Spleen (tissue), 13 donors: ENCODE measurements at places on chromosomes 13 and 19. TPM values are rescaled to one million over a fixed set of nuclear protein-coding genes. Genes with fewer than 3 reads are reported as not detected.

GRCh38 chr13:25218019-25218418 lies 45.9 kb upstream of the AMER2 start:
- no peak for DNase-seq

GRCh38 chr13:30818323-30818960 lies 83.1 kb downstream of the ALOX5AP start:
- DNase-seq, result no peak

- DNase-seq, result peak; percentile 89
These were observed at the start of gene CNOT3 for GRCh38 chr19:54137699-54138488. Gene CNOT3, plus strand, starts transcription at chr19:54137762. Its CDS starts 5,217 bp downstream, at chr19:54142979.

GRCh38 chr13:93304868-93305613 lies 78.4 kb downstream of the GPC6 start:
- no peak for DNase-seq

- DNase-seq, result no peak
These were observed 5.9 kb downstream of the CEACAM19 start for GRCh38 chr19:44677019-44677811.

GRCh38 chr13:24863748-24864540 lies 100.0 kb downstream of the RNF17 start:
- no peak for DNase-seq

- peak; percentile 73 for DNase-seq
These were observed 56.9 kb downstream of the MLLT1 start for GRCh38 chr19:6222884-6223283.

GRCh38 chr13:73338389-73338788 lies 279.6 kb downstream of the KLF5 start:
- no peak for DNase-seq

GRCh38 chr13:71828117-71828516 lies 38.9 kb downstream of the DACH1 start:
- no peak for DNase-seq

DNA sequence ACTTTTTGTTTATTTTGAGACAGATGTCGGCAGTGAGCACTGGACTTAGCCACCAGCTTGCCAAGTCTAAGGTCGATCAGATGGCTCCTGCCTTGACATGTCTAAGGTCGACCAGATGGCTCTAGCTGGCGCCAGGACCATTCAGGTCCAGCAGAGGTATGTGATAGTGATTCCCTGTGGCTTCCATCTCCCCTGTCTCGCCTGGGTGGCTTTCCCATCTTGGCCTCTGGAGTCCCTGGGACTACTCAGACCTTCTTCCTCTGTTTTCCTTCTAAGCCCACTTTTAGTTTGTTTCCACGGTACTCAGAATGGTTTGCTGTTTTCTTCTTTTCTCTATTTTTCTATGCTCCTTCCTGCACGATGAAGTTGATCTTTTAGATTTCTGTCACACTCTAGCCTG lies 1435.7 kb downstream of the UQCRFS1 start:
- no peak for DNase-seq

DNA sequence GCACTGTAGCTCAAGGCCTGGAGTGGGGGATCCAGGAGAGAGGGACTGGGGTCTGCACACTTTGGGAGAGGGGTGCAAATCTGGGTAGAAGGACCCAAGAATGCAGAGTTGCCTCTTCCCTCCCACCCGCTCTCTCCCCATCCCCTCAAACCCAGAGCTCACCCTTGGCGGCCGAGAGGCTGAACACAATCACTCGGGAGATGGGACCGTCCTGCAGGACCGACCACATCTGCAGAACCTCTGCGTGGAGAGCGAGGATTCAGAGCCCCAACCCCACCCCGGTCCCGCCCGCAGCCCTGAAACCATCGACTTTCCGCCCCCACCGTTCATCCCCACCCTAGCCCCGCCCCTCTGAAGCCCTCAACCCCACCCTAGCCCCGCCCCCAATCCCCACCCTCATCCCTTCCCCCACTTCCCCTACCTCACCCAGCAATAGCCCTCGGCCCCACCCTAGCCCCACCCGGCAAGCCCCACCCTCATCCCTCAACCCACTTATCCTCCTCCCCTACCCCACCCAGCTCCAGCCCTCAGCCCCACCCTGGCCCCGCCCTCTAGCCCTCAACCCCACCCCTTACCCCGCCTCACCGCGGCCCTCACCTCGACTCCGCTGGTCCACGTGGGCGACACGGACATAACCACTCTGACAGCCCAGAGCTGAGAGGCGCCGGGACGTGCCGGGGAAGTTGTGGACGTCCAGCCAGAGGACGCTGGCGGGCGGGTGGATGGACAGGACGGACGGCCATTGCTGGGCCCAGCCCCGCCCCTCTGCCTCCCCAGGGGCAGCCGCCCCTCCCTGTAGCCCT lies 4.1 kb downstream of the KPTN start:
- DNase-seq, result no peak

GRCh38 chr19:858284-858683 lies 1.2 kb upstream of the CFD start:
- no peak for DNase-seq

- no peak for DNase-seq
These were observed 12.1 kb upstream of the DACH1 start for GRCh38 chr13:71879129-71879535.

DNA sequence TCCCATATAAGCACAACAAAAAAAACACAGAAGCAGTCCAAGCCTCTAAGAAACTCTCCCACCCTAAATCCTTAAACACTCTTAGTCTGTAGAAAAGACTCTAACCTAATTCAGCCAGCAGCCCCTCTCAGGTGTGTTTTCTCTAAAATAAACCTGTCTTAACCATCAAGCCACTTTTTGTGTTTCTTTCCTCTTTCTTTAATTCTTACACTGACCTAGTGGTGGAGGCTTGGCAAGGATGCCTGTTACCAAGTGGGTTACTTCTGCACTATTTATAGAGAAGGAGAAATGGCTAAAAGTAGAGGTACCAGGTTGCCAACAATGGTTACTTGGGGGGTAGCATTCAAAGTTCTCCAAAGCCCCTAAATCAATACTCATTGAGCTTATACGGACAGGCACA lies 43.7 kb downstream of the ZNF333 start:
- no peak for DNase-seq

- peak; percentile 84 for DNase-seq
These were observed 665 bp downstream of the ZNF347 start for GRCh38 chr19:53158119-53158656.

GRCh38 chr13:33178209-33178840 lies 107.2 kb downstream of the STARD13 start:
- DNase-seq, result no peak

DNA sequence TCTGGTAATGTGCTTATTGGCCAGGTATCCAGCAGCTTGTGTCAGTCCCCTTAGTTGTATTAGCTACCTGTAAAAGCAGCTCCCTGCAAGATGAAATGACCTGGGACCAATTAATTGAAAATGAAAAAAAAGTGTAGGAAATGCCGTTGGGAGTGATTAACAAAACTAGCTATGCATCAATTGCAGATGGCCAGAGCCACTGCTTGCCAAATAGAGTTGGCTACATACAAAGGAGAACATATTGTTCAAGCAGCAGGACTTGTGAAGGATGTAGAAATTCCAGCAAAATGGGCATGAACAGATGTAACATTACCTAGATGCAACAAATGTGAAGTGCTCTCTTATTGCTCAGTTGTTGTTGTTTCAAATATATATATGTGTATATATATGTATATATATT lies 300.5 kb downstream of the PCDH17 start:
- DNase-seq, result no peak

GRCh38 chr19:1863328-1863637 lies at the start of gene KLF16:
Gene KLF16, minus strand, starts transcription at chr19:1863579. Its CDS starts 82 bp downstream, at chr19:1863497.
- DNase-seq, result no peak

GRCh38 chr19:18229474-18229873 lies 3.2 kb upstream of the PDE4C start:
- no peak for DNase-seq

- no peak for DNase-seq
These were observed 5.5 kb upstream of the METTL21C start for GRCh38 chr13:102700088-102701031.

GRCh38 chr13:30580852-30581502 lies 36.7 kb upstream of the USPL1 start:
- no peak for DNase-seq

GRCh38 chr13:51325837-51326236 lies 13.7 kb upstream of the SERPINE3 start:
- no peak for DNase-seq

GRCh38 chr19:35436477-35437405 lies 11.3 kb upstream of the FFAR2 start:
- DNase-seq, result no peak

- DNase-seq, result no peak
These were observed 84.7 kb upstream of the PCDH8 start for GRCh38 chr13:52933099-52933498.

DNA sequence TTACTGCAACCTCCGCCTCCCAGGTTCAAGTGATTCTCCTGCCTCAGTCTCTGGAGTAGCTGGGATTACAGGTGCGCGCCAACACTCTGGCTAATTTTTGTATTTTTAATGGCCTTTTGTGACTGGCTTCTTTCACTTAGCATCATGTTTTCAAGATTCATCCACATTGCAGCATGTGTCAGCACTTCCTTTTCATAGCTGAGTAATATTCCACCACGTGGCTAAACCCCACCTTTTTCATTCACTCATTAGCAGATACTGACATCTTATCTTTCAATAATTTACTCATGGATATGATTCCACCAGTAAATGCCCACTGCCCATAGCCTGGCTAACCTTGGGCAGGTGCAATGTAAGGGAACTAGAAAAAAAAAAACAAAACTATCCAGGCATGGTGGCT lies 6.9 kb downstream of the C5AR1 start:
- no peak for DNase-seq

DNA sequence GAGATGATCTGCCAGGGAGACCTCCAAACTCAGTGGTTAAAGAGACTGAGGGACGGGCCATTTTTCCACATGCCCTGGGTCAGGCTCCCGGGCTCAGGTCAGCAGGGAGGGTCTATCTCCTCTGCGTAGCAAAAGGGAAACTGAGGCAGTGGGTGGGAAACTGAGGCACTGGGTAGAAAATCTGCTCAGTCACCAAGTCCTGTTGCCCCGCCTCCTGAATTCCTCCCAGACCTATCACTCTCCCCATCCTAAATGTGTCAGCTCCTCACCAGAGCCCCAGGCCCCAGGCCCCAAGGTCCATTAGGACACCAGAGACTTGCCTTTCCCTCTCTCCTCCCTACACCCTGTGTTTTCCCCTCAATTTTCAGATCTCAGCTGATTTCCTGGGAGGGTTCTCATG lies 2.4 kb downstream of the CD320 start:
- peak; percentile 12 for DNase-seq

DNA sequence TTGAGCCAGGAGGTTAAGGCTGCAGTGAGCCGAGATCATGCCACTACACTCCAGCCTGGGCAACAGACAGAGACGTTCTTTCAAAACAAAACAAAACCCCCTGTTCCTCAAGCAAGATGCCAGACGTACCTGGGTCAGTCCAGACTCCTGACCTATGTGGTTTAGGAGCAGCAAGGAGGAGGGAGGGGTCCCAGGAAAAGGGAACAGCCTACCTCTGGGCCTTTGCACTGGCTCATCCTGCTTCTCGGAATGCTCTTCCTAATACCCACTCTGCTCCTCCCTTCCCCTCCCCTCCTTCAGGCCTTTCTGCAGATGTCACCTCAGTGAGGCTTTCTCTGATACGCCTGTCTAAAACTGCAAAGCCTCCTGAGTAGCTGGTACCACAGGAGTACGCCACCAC lies 9.5 kb downstream of the RINL start:
- no peak for DNase-seq

DNA sequence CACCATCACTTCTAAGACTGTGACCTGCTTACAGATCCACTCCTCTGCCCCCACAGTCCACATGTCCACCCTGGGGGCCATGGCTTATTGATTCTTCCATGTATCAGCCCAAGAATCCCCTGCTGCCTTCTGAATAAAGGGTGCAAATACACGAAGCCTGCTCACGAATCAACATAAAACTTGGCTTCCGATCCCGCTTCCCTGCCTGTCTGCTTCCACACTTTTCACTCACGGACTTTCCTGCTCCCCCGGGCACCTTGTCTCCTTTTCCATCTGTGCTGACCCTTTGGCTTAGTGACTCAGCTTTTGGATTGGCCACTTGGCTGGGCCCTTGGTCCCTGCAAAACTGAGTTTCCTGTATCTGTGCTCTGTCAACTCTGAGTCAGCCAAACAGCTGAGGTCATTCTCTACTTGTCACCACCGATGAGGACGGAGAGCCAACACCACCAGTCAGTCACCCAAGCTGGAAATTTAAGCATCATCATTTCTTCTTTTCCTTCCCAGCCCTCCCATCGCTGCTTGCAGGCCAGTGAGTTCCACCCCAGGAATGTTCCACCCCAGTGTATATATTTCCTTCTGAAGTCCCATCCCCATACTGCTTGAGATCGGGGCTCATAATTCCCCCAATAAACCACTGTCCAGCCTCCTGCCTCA lies 11.4 kb upstream of the USP12 start:
- no peak for DNase-seq

DNA sequence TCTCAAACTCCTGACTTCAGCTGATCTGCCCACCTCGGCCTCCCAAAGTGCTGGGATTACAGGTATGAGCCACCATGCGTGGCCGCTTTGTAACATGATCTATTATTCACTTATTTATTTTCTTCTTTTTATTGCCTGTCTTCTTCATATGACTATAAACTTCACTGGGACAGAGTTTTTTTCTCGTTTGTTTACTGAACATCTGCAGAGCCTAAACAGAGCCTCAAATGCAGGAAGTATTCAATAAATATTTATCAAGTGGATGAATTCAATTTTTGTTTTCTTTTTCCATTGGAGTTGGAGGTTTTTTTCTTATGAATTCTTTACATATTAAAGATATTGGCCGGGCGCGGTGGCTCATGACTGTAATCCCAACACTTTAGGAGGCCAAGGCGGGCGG lies 54.7 kb downstream of the SKA3 start:
- DNase-seq, result no peak

DNA sequence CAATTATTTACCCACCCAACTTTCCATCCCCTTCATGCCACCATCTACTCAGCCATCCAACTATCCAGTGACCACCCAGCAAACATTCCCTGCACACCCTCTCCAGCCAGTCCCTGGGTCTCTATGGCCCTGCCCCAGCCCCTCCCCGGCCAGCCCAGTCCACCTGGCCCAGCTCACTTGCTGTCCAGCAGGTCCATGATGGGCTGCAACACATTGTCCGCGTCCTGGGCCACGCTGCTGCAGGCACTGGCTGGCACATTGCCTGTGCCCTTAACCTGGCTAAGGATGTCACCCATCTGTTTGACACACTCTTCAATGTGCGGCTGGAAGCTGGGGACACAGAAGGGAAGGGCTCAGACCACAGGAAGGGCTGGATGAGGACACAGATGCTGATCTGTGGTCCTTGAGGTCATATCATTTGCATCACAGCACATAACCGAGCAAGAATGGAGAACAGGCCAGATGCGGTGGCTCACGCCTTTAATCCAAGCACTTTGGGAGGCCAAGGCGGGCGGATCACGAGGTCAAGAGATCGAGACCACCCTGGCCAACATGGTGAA lies 61.6 kb downstream of the UNC13A start:
- no peak for DNase-seq

- peak; percentile 91 for DNase-seq
These were observed at the start of gene TMEM238 for GRCh38 chr19:55384131-55384919. Gene TMEM238, minus strand, starts transcription at chr19:55384292. Its CDS starts 33 bp downstream, at chr19:55384259.

Gene ZNF814
- total RNA-seq, result 33.0 TPM

Gene ZNF737
- 17.8 TPM for total RNA-seq

Gene ZNF600
- 18.5 TPM for total RNA-seq

Gene FCGBP
- total RNA-seq, result 10.7 TPM

Gene GPC6
- 5.6 TPM for total RNA-seq

Gene TMEM38A
- total RNA-seq, result 2.7 TPM

Gene OLFM4
- 5.4 TPM for total RNA-seq

Gene SPINT2
- 57.2 TPM for total RNA-seq

Gene FXYD7
- total RNA-seq, result 3.3 TPM

Gene PCP2
- total RNA-seq, result 2.2 TPM

Gene CLDND2
- 2.5 TPM for total RNA-seq

Gene NCAN
- not detected for total RNA-seq

Gene ZNF254
- total RNA-seq, result 25.1 TPM

Gene CAMSAP3
- total RNA-seq, result 1.3 TPM

Gene ZNF527
- 14.9 TPM for total RNA-seq

Gene CRX
- not detected for total RNA-seq

Gene C19orf38
- total RNA-seq, result 36.6 TPM
